Stimulated activated CD8-positive, alpha-beta memory T cell treated with anti-CD3 and anti-CD28 coated beads, Interleukin-15, amount 100 ng/mL, for 24 hours (primary cell): ENCODE measurements at places on chromosomes 7 and 10.

DNA sequence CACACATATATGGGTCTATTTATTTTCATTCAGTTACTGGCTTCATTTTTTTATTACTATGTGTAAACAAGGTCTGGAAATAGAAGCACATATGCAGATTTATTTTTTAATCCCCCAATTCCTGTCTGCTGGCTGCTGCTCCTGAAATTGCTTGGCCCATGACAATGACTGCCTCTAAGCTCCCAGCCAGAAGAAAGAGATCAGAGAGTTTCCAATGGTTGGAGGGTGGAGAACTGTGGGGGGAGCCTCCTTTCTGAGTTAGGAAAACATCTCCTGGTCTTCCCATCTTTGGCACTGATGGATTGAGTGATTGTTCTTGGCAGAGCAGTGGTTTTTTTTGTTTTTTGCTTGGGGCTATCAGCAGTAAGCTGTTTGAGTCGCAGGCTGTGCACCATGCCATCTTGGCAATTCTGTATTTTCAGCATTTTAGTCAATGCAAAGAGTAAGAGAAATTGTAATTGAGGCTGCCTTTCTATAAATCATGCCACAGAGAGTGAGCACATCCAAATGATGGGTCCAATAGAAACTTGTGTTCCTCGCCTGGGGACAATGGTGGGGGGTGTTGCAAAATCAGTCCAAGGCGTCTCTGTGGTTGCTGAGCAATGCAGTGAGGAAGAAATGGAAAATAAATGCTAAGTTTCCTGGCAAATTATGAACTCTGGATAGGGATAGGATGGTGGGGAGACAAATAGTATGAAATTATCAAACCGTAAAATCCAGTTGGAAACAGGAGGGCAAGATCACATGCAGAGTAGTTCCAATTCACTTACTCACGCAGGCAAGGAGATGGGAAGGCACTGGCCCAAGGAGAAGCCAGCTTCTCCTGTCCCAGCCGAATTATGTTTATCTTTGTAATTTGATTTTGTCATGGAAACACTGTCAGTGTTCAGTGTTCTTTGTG lies 382.4 kb downstream of the SORCS3 start:
- DNase-seq: no peak

GRCh38 chr7:74633451-74633921 lies 24.0 kb upstream of the GTF2I start:
- DNase-seq: no peak

- DNase-seq: no peak
These were observed 29.0 kb downstream of the NEUROD6 start for GRCh38 chr7:31311552-31311951.

- no peak for DNase-seq
These were observed 88.3 kb upstream of the PIK3CG start for GRCh38 chr7:106776618-106777347.

DNA sequence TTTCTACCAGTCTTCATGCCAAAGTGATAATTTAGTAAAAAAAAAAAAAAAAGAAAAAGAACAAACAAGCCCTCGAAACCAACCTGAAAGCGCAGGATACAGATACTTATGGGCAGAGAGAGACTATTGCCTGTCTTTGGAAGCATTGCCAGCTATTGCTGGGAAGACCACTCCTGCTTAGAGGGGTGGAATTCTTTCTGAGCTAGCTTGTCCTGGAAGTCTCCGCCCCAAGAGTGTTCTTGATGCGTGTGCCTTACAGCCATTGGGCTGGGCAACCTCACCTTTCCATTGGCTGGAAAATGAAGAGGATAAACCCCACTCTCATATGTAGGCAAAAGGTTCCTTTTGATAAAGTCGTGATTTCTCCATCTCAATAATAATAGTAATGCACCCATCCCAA lies 19.9 kb upstream of the INSYN2A start:
- no peak for DNase-seq

GRCh38 chr7:79598351-79598750 lies 144.9 kb upstream of the MAGI2 start:
- DNase-seq: no peak

DNA sequence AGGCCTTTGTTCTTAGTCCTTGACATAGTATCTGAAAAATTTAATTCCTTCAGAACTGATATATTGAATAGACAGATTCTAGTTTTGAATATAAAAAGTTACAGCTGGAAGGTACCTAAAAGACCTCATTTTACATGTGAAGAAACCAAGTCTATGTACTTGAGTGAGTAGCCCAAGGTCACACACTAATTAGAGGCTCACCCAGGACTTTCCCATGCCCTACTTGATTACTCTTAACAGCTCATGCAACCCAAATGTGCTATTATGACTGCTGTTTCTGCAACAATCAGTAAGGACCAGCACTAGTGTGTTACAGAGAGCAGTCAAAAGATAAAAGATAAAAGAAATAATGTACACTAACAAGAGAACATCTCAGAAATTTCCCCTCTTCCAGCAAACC lies 40.7 kb upstream of the BET1 start:
- no peak for DNase-seq

DNA sequence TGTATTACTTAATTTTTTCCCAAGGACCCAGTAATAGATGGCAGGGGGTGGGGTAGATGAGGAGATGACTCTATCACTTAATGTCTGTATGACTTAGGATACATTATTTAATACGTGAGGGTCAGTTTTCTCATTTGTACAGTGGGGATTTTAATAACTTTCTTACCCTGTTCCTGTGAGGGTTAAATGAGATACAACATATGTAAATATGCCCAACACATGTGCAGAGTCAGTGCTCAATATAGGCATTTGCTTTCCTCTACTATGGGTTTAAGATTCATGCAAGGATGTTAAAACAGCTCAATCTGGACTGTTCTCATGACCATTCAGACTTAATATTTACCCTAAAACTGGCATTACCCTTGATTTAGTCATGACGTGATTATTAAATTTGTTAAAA lies 31.2 kb downstream of the ST7 start:
- DNase-seq: no peak

DNA sequence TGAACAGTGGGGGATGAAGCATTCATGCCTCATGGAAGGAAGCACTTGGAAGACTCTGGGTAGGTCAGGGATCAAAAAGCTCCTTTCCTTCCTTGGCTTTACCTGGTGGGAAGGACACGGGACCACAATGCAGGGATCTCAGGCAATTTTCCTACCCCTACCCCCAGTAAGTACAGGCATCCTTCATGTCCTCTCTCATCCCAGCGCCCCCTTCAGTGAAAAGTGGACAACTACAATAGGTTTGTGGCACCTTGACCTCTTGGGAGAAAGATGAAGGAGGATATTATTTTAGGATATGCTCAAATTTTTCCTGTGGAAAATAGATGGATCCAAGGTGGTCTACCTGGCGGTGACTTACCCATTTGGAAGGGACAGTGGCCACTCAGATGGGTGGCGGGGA lies 16.5 kb downstream of the AFAP1L2 start:
- DNase-seq: no peak

- no peak for DNase-seq
These were observed 712.1 kb downstream of the PHTF2 start for GRCh38 chr7:78510580-78511188.

DNA sequence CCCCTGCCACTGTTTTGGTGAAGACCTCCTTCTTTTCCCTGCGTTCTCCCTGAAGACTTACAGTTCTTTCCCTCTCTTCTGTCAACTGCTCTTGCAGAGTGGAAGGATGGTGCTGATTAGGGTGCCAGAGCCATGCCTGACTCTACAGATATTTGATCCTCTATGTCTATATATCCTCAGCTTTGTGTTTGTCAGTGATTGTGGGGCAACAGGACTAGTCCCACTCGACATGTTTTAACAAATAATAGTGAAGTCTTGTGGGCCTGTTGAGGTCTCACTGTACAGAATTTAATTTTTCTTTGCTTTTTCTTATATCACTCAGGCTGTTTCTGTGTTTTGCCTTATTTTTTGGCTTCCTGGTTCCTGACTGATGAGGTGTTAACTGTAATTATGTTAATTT lies 5.0 kb downstream of the PLEKHA1 start:
- DNase-seq: no peak

- no peak for DNase-seq
These were observed 174.2 kb downstream of the PTN start for GRCh38 chr7:137169282-137169698.

- no peak for DNase-seq
These were observed 34.0 kb downstream of the ESYT2 start for GRCh38 chr7:158795272-158795671.

- no peak for DNase-seq
These were observed 27.2 kb downstream of the HKDC1 start for GRCh38 chr10:69247313-69247710.

DNA sequence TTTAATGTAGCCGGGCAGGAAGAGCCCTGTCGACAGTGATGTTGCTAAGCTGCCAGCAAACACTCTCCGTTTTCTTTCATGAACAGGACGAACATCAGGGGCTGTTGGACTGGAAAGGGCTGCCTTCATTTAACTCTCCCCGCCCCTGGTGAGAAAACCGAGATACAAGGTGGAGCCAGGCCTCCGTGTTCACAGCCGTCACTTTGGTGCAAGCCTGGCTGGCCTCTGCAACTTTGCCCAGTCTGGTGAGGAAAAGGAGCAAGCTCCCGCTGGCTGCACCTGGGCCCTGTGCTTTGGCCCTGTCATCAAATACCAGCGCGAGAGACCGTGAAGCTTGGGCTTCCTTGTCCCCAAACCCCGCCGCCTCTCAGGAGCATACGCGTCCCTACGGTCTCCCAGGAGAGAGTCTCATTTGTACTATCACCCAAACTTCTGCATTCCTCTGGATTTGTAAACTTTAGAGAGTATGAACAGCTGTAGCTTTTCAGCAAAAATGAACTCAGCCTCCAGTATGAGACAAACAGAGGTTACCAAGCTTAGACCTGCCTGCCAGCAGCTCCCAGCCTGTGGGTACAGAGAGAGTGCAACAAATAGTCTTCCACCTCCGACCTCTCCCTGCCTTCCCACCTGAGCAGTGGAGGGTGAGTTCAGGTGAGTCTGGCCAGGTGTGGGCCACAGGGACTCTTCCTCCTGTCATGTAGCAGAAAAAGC lies 445.3 kb upstream of the MGMT start:
- DNase-seq: no peak
